Activated naive CD4-positive, alpha-beta T cell treated with anti-CD3 and anti-CD28 coated beads for 36 hours (primary cell): ENCODE measurements at places on chromosomes 13 and 19.
A peak's percentile ranks its signal among the peaks of the same experiment; 100 is the strongest.

DNA sequence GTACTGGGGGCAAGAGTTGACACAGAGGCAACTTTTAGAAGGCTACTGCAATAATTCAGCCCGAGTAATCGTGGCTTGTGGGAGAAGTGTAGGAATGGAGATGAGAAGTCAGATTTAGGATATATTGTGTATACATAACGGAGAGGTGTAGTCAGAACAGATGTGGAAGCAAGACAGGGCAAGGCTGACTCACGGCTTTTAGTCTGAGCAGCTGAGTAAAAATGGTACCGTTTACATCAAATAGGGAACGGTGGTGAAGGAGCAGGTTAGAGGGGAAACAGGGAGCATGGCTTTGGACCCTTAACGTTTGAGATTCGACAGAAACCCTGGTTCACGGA is 796 bp upstream of the LSM14A start:
- H3K4me3 ChIP-seq: peak overlapping the region; percentile 96
- peaks cover 19% of the 10 kb centered on the region for H3K36me3 ChIP-seq
- peak overlapping the region; percentile 99 for H3K27ac ChIP-seq
- no peaks in the 10 kb centered on the region for H3K27me3 ChIP-seq
- DNase-seq: peak; percentile 82
- peaks cover 33% of the 10 kb centered on the region for H3K4me1 ChIP-seq

GRCh38 chr19:28399187-28399586 is 813.8 kb downstream of the UQCRFS1 start:
- no peak overlapping the region for H3K4me3 ChIP-seq
- H3K4me1 ChIP-seq: no peaks in the 10 kb centered on the region
- no peak overlapping the region for H3K27ac ChIP-seq
- H3K27me3 ChIP-seq: no peaks in the 10 kb centered on the region
- DNase-seq: no peak

DNA sequence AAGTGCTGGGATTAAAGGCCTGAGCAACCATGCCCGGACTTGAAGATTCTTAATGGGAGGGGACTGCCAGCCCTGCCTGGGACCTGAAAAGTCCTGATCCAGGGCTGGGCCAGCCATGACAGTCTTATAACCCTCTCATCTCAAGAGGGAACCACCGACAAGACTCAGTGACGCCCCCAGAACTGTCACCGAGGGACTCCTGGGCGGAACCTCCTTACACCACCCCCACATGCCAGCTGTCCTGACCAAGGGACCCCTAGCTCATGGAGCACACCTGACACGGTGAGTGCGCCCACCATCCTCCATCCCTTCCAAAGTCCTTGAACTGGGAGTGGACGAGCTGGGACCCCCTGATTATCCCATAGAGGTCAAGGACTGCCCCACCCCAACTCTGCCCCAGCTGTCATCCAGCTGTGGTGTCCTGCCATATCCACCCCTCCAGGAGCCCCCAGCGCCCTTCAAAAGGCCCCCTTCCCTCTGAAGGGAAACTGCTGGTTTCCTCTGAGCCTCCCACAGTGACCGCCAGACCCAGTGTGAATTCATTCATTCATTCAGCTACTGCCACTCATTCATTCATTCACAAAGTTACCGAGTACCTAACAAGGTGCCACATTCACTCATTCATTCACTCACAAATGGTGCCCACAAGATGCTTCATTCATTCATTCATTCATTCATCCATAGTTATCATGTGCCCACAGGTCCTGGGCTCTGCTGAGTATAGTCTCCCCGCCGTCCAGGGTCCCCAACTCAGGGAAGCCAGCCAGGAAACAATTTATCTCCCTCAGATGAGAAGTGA is 3.7 kb downstream of the NDUFA11 start:
- no peaks in the 10 kb centered on the region for H3K27me3 ChIP-seq
- H3K4me3 ChIP-seq: no peak overlapping the region
- H3K27ac ChIP-seq: peak overlapping the region; percentile 30
- H3K36me3 ChIP-seq: peaks cover 6% of the 10 kb centered on the region
- peaks cover 20% of the 10 kb centered on the region for H3K4me1 ChIP-seq

- H3K27me3 ChIP-seq: peaks cover 43% of the 10 kb centered on the region
- H3K4me1 ChIP-seq: peaks cover 9% of the 10 kb centered on the region
- no peak for DNase-seq
- H3K27ac ChIP-seq: no peak overlapping the region
- H3K4me3 ChIP-seq: peak overlapping the region; percentile 55
- H3K36me3 ChIP-seq: no peaks in the 10 kb centered on the region
Observed at GRCh38 chr13:43785261-43785649, 1.5 kb downstream of the ENOX1 start.

- H3K4me1 ChIP-seq: peaks cover 14% of the 10 kb centered on the region
- peaks cover 3% of the 10 kb centered on the region for H3K36me3 ChIP-seq
- no peak for DNase-seq
- H3K4me3 ChIP-seq: peak overlapping the region; percentile 21
- peaks cover 49% of the 10 kb centered on the region for H3K27me3 ChIP-seq
Observed at GRCh38 chr13:107865643-107866031, 349.7 kb downstream of the LIG4 start.

DNA sequence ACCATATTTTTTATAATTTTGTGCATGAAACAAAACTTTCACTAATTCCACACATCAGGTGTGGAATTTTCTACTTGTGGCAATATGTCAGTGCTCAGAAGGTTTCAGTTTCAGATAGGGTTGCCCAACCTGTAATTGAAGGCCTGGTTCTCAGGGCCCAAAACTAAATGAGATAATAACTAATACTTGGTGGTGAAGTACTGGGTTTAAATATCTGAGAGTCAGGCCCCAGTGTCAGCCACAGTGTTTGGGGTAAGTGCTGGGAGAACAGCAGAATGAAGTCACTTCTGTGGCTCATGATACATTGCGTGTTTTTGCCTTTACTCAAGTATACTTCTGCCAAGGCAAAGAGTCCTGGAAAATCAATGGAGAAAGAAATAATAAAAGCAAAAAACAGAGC is 5.6 kb downstream of the SAFB start:
- no peak for DNase-seq
- H3K36me3 ChIP-seq: peaks cover 58% of the 10 kb centered on the region
- no peak overlapping the region for H3K4me3 ChIP-seq
- H3K27me3 ChIP-seq: no peaks in the 10 kb centered on the region
- peaks cover 80% of the 10 kb centered on the region for H3K4me1 ChIP-seq

DNA sequence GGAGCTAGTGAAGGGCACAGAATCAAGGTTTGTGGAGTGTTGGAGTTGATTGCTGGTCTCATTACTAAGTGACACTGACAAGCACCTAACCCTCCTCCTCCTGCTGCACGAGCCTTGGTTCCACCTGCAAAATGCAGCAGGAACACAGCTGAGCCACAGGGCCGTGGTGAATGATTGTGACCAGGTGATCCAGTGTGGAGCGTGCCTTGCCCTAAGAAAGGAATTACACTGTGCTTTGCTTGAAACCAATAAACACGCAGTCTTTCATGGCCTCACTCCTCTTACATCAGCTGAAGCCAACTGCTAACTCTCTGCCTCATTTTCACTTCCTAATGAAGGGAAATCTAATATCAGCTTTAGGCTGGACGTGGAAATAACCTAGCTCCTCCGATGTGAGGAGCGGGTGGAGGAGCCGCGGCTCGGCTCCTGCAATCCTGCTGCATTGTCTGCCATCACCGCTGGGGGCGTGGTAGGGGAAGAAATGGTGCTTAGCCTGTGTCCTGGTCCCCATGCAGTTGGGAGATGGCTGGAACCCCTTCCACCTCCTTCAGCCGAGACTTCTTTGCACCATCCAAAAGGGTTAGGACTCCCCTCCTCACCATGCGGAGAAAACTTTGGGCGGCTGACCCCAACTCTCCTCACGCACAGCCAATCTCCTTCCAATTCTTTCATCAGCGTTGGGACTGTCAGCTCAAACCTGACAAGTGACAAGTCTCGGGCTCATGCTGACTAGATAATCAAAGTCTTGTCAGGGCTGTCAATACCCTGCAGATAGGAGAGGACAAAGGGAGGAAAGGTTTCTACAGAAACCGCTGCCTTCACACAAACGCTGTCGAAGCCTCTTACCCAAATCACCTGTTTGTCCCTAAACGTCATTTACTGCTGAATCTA is 427.9 kb downstream of the ZNF536 start:
- H3K4me3 ChIP-seq: no peak overlapping the region
- peaks cover 23% of the 10 kb centered on the region for H3K27me3 ChIP-seq
- H3K4me1 ChIP-seq: no peaks in the 10 kb centered on the region
- DNase-seq: peak; percentile 60

DNA sequence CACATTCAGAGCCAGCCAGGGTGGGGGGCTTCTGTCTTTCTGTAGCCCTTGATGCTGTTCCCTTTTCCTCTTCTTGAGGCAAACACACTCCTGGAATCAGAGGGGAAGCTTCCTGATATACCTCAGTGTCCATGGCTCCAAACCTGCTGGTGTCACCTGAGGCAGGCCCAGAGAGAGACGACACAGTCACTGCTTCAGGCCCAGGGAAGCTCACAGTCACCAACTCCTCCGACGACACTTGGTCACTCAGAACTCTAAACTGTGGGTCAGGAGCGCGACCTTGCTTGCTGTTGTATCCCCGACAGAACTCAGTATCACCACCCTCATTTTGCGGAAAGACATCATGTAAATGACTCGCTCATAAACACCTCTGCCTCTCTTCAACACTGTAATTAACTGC is 1.1 kb downstream of the ATP13A1 start:
- H3K27ac ChIP-seq: peak overlapping the region; percentile 88
- peak overlapping the region; percentile 86 for H3K4me3 ChIP-seq
- H3K27me3 ChIP-seq: no peaks in the 10 kb centered on the region

- H3K4me1 ChIP-seq: no peaks in the 10 kb centered on the region
- no peak overlapping the region for H3K4me3 ChIP-seq
- H3K27ac ChIP-seq: no peak overlapping the region
- no peaks in the 10 kb centered on the region for H3K27me3 ChIP-seq
- no peaks in the 10 kb centered on the region for H3K36me3 ChIP-seq
Observed at GRCh38 chr13:36068991-36069390, 62.2 kb downstream of the DCLK1 start.

DNA sequence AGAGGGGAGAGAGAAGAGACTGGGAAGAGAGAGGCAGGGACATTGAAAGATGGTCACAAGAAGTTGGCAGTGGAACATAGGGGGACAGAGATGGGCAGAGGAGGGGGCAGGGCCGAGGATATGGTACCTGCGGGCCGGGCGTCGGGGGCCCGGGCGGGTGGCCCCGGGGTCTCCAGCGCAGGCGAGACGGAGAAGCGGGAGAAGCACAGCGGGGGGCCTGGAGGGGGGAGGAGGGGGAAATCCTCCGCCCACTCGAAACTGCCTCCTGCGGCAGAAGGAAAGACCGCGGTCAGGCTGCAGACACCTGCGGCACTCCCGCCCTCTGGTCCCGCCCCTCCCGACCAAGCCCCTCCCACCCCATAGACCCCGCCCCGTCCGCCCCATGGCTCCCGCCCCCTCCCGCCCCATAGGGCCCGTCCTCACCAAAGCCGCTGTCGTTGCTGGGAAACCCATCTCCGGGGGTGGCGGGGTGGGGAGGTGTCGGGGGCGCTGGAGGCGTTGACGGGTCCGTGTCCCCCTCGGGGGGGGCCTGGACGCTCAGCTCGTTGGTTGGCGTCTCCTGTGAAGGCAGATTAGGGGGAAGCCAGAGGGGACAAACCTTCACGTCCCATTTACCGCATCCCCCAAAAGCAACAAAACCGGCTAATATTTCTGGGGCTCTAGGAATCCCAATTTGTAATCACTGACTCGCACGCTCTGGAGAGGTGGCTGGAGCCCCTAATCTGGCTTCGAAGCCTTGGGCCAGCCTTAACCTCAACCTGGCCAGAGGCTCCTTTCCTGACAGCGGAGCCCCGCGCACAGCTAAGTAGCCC is 20.4 kb downstream of the LMTK3 start:
- DNase-seq: peak; percentile 54
- H3K4me3 ChIP-seq: peak overlapping the region; percentile 36
- peaks cover 31% of the 10 kb centered on the region for H3K27me3 ChIP-seq
- no peak overlapping the region for H3K27ac ChIP-seq
- peaks cover 26% of the 10 kb centered on the region for H3K4me1 ChIP-seq
- no peaks in the 10 kb centered on the region for H3K36me3 ChIP-seq

GRCh38 chr13:42495751-42496150 is 78.2 kb upstream of the TNFSF11 start:
- no peaks in the 10 kb centered on the region for H3K36me3 ChIP-seq
- H3K4me1 ChIP-seq: peaks cover 40% of the 10 kb centered on the region
- no peak overlapping the region for H3K4me3 ChIP-seq
- no peaks in the 10 kb centered on the region for H3K27me3 ChIP-seq

GRCh38 chr13:76927955-76928354 is 20.4 kb upstream of the ACOD1 start:
- H3K4me1 ChIP-seq: no peaks in the 10 kb centered on the region
- no peaks in the 10 kb centered on the region for H3K36me3 ChIP-seq
- no peaks in the 10 kb centered on the region for H3K27me3 ChIP-seq
- DNase-seq: no peak
- H3K4me3 ChIP-seq: no peak overlapping the region

- H3K4me1 ChIP-seq: peaks cover 7% of the 10 kb centered on the region
- no peaks in the 10 kb centered on the region for H3K36me3 ChIP-seq
- peaks cover 7% of the 10 kb centered on the region for H3K27me3 ChIP-seq
- no peak overlapping the region for H3K27ac ChIP-seq
- DNase-seq: no peak
- H3K4me3 ChIP-seq: no peak overlapping the region
Observed at GRCh38 chr13:21889651-21890050, 218.8 kb downstream of the FGF9 start.

DNA sequence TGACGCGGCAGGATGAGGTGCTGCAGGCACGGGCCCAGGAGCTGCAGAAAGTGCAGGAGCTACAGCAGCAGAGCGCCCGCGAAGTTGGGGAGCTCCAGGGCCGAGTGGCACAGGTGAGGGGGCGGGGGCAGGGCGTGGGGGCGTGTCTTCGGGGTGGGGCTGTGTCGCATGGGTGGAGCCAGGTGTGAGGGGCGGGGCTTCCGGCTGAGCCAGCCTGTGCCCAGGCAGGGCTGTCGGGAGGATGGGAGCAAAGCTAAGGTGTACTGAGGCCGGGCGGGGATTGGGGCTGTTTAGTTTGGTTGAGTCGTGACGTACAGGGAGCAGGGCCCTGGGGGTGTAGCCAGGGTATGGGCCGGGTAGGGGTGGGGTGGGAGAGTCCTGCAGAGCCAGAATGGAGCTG is 62.3 kb downstream of the KCNC3 start:
- DNase-seq: peak; percentile 52
- no peaks in the 10 kb centered on the region for H3K36me3 ChIP-seq
- peaks cover 15% of the 10 kb centered on the region for H3K27me3 ChIP-seq
- no peaks in the 10 kb centered on the region for H3K4me1 ChIP-seq
- no peak overlapping the region for H3K27ac ChIP-seq
